ENCODE measurements at places on chromosomes 5 and 9.

- DNase-seq: no peak
Measured at GRCh38 chr9:98861781-98862504, 54.5 kb downstream of the GALNT12 start.

DNA sequence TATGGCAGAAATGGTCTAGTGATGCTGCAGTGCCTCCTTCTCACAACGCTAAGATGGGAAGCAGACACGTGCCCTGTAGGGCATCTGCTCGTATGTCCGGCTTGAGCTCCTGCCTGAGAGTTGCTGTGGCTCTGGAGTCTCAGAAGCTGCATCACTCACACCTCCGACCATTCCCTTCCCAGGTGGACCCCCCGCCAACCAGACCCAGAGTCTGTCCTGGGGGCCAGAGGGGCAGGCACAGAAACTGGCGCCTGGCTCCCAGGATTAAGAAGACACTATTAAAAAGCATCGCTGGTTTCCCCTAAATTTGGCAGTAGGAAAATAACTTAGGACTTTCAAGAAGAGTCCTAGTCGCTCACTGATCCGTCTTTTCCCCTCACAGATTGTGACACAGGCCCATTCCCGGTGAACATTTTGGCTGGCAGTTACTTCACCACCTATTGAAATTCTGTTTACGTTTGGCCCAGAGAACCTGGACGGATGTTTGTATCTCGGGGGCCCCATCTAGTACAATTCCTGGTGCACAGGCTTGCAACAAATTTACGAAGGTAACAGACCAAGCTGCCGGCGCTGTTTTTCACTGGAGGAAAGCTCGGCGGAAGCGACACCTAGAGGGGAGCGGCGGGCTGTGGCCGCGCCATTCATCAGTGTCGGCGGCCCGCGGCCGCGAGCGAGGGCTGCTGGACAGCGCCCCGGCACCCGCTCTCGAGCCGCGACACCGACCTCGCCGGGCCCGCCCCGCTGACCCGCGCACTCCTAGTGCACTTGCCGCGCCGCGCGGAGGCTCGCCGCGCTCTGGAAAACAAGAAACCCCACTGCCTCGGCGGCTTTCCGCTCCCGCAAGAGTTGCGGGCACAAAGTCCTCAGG is 1.6 kb downstream of the FSTL4 start:
- no peak for DNase-seq

DNA sequence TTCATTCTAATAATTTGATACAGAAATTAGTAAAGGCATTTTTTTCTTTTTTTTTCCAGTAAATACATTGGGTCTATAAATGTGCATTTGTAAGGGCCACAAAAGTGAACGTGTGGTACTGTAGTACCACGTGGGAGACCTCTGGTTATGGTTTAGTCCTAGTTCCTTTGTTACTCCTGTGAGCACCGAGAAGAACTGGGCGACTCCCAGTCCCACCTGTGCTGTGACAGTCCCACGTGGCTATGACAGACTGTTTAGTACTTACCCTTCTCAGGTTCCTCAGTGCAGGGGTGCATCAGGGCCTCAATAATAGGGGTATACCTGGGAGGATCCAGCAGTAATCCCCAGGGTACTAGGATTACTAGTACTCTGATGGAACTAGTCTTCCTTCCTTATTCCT is 49.3 kb downstream of the LRRC70 start:
- no peak for DNase-seq

GRCh38 chr5:17448877-17449276 is 49.2 kb upstream of the TAF11L2 start:
- DNase-seq: no peak

DNA sequence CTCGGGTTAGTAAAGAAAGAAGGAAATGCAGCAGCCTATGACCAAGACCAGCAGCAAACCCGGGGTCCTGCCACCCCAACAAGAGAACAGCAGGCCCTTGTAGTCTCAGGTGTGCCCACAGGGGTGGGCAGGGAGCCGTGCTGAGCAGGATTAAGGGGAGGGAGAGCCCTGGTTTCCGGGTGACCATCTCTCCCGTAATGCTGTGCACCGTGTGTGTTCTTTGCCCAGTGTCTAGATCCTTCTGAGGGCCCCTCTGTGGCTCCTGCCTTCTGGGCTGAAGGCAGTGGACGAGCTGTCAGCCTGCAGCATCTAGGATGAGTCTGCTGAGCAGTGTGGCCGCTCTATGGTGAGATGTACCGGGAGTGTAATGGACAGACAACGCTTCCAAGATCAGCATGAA is 12.7 kb upstream of the PLEKHG4B start:
- DNase-seq: no peak

- no peak for DNase-seq
Measured at GRCh38 chr5:175378444-175379028, 65.4 kb downstream of the DRD1 start.

- no peak for DNase-seq
Measured at GRCh38 chr5:91024727-91025126, 358.4 kb downstream of the ARRDC3 start.

GRCh38 chr5:75018805-75019587 is 33.4 kb downstream of the GCNT4 start:
- no peak for DNase-seq

DNA sequence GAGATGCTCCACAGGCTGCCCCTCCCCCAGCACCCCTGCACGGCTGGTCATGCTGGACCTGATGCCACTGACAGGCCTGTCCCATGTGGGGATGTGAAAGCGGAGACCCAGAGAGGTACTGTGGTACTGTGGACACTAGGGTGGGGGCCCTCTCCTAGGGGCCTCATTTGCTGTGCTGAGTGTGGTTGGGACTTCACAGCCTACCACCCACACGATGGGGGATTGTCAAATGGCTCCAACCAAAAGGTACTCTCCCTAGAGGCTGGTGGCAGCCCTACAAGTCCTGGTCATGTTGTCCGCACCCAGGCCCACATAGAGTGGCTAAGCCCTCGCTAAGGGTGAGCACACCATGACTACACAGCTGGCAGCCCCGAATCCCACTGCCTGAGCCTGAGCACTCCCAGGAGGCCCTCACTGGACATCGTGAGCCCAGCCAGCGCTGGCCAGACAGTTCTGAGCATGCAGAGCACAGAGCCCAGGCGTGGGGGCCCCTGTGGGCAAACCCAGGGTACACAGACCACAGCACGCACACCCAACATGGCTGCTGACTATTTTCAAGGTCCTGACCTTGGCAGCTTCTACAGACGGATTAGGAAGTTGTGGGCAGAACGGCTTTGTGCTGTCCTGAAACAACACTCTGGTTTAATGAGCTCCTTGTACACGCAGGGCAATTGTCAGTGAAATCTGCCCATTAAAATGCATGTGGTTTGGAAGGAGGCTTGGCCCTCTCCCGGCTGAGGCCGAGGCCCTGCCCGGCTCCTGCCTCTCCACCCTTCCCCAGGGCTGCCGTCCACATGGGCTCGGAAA is 214.1 kb downstream of the HSPA4 start:
- no peak for DNase-seq
